ENCODE measurements at places on chromosomes 5 and 9.

DNA sequence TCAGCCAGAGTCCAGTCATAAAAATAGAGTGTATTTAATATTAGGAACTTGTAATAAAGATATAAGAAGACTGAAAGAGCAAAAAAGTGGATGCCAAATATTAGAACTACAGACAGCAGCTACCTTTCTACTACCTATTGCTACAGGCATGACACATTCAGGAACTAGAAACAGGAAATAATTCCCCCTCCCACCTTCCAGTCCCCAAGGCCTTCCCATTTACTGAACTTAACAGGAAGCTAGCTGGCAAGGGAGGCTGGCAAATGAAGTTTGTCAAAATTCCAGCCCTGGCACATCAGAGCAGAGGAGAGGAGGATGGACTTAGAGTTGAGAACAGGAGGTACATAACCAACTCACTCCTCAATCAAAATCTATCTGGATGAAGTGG lies 50.2 kb upstream of the RIC1 start:
- no peak for DNase-seq

DNA sequence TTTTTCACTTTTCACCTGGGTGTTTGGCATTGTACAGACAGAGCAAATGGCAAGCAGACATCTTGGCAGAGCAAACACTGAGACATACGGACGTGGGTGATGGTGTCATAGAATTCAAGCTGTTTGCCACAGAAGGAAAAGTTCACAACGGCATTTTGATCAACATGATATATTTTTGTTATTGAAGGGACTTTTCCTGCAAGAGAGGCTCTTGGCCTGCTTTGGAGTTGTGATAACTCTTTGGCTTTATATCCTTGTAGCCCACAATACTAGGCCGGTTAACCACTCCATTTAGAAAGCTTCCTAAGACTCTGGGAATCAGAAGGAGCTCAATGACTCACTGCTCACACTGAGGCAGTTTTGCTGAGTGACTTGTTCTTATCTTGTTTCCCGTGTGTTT lies 1038.3 kb downstream of the TLE1 start:
- no peak for DNase-seq

GRCh38 chr5:65624571-65625555 lies at the start of the genes SHLD3 and TRAPPC13:
SHLD3 (plus strand) TSS chr5:65625027; CDS start chr5:65629588, 4,561 bp downstream.
TRAPPC13 (plus strand) TSS chr5:65625027; CDS start chr5:65625061, 34 bp downstream.
- peak; percentile 62 for DNase-seq

DNA sequence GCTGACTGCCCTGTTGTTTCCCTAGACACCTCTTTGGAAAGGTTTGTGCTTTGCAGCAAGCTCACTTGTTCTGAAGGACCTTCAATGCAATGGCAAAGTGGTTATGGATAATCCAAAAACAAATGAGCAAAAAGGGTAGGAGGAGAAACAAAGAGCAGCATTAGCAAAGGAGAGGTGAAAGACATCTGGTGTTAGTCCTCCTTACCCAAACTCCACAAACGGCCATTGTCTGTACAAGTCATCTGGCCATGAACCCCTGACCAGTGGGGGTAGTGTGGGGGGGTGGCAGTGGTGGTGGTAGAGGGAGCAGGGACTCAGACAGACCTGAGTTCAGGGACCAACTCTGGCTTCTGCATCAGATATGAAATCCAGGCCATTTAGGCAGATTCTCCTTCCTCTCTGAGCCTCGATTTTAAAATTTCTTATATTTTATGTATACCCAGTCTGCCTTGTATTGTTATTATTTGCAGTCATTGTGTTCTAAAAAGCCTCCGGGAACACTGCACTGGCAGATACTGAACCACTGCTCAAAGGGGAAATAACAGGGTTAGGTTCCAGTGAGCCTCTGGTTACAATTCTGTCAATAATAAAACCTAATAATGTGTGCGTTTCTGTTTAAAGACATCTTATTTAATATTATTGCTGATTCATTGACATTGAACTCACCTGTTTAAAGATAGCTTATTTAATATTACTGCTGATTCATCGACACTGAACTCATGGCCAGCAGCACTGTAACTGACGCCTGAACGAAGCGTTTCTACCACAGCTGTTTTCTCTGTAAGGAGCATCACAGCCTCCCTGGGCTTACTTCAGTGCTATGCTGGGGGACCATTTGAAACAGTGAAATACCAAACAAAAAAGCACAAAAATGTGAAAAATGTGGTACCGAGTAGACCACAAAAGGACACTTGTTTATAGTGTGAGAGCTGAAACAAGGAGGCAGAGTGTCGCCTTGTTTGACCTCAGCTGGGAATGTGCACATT lies 156.0 kb downstream of the SEC61B start:
- no peak for DNase-seq

DNA sequence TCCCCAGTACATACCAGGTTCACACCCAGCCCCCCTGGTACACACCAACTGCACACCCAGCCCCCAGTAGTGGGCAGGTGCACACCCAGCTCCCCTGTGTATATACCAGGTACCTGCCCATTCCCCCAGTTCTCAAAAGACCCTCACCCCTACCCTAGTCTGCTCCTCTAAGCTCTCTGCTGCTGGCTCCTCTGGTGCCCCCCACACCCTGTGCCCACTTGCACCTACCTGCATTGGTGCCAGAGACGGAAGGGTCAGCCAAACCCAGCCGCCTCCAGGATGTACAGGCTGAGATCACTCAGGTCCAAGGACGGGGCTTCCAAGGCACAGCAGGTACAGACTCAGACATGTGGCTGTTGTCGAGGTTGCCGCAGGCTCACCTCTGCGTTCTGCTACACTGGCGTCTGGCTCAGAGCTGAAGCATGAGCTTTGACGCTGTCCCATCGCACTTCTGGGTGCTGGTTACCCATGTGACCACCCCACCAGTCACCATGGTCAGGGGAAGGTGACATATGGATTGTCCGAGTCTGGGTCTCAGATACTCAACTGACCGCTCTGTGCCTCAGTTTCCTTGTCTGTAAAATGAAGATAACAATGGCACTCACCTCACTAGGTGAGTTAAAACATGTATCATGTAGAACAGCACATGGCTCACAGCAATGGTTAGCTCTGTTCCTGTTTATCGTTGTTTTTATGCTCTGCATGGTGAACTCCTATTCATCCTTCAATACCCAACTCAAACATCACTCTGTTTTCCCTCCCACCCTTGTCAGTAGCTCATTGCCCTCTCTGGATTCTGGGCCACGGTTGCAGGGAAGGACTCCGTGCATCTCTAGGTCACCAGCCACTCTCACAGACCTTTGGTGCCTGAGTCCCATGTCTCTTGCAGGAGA lies 45.3 kb upstream of the SUSD3 start:
- no peak for DNase-seq

DNA sequence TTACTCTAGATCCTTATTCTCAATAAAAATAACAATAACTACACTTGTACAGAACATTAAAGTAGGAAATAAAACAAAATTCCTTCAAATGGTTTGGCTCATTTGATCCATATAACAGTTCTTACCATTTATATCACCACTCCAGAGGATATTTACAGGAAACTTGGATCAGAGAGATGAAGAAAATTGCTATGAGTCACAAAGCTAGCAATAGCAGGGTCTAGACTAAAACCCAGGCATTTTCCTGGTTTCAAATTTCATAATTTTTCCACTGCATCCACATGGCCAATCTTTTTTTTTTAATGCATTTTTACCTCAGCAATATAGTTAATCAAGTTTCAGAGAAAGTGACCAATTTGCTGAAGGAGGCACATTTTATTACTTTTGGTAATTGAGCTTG lies 299.2 kb downstream of the ELAVL2 start:
- DNase-seq, result no peak

DNA sequence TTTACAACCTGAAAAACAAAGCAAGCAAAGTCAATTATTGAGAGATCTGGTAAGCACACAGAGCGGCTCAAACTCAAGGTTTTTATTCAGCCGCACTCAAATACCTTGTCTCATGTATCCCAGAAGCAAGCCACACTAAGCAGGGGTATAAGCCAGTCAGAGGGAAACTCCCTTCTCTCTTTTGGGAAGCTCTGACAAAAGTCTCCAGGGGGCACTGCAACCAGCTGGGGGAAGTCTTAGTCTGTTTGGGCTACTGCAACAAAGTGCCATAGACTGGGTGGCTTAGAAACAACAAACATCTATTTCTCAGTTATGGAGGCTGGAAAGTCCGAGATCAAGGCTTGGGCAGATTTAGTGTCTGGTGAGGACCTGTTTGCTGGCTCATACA lies 246.0 kb downstream of the ENC1 start:
- DNase-seq, result no peak
